ENCODE measurements at places on chromosomes 3 and 15.

DNA sequence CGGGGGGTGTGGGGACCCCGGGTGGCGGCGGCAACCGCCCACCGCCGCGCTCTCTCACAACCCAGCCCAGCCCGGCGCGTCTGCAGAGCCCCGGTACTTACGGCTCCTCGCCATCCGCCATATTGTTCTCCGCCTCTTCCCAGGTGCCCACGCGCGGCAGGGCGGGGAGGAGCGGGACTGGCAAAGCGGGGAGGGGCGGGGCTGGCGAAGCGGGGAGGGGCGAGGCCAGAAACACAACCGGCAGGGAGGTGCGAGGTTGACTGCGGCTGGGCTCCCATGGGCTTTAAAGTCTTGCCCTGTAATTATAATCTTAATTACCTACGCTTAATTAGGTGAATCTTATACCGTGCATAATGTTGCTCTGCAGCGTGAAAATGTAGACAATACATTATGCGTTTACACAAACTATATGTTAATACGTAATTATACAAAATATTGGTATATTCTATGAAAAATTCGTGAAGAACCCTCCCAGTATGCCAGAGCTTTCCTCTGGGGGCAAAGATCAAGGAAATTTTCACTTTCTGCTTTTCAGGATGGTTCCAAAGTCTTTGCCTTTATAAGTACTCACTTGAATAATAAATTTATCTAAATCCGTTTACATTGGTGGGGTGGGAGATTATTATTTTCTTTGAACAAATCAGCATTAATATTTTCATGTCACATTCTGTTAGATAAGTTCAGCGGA, at the start of gene UBA3:
TSS of gene UBA3 (minus strand) at position 133 of the 688 bp plus-strand sequence. CDS start at position 121, 12 bp downstream.
- peak; percentile 74 for DNase-seq

- DNase-seq: no peak
These were observed 68.6 kb downstream of the ARPP21 start for GRCh38 chr3:35707904-35708303.

- no peak for DNase-seq
These were observed 20.2 kb upstream of the CPOX start for GRCh38 chr3:98613616-98614015.

GRCh38 chr15:55774113-55774970, 31.4 kb upstream of the PRTG start:
- DNase-seq: peak; percentile 25

DNA sequence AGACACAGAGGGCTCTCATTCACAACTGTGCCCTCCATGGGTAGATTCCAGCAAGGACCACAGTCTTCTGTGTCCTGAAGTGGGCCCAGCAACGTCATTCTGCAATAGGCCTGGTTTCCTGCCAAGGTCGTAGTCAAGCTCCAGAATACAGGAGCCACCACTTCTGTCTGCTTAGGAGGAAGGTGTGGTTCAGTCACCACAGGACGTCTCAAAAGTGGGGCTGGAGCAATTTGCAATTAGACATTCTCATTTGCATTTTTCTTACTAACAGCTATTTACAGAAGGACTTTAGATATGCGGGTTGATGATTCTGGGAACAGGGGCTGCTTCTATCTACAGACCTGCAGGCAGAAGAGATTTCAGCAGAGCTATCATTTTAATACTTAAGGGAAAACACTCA, 58.7 kb upstream of the MYRIP start:
- no peak for DNase-seq

DNA sequence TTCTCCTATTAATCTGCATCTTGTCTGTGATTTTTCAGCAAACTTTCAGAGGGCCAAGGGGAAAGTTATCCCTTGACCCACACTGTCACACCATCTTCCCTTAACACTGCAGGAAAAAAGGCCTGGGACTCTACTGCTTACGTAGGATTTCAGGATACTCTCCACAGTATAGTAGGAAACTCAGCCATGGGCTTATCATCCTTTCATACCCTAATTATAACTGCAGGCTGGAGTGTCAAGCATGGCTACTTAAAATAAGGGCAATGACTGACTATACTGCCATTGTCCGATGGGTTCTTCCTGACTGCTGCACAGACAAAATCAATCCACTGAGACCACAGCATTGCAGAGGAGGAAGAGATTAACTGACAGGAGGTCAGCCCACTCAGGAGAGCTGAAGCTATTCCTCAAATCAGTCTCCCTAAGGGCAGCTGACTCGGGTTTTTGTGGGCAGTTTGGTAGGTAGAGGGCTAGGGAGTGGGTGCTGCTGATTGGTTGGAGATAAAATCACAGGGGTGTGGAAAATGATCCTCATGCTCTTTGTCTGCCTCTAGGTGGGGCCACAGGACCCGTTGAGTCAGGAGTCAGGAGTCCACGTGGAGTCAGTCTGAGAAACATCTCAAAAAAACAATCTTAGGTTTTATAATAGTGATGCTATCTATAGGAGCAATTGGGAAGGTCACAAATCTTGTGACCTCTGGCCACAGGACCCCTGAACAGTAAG, 118.2 kb upstream of the STRIT1 start:
- no peak for DNase-seq

GRCh38 chr3:129360171-129360611, 68.2 kb downstream of the EFCAB12 start:
- no peak for DNase-seq

DNA sequence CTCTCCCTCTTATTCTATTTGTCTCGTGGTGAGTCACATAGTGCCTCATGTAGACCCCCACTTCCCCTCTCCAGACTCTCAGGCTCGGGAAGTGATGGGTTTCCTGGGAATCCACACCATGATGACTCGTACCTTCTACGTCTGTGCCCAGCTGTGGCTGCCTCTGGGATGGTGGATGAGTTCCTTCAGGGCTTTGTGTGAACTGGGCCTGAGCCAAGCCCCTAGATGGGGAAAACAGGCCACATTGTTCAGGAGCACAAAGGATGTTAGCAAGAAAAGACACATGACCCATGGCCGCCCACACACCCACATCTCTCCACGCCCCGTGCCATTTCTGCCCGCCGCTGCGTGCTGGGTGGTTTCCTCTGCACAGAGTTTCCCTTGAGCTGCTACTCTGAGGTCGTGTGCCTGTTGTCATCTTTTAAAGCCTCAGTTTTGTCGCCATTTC, 10.5 kb downstream of the ISG20 start:
- no peak for DNase-seq

GRCh38 chr15:82307714-82308081, 41.6 kb downstream of the GOLGA6L10 start:
- no peak for DNase-seq

DNA sequence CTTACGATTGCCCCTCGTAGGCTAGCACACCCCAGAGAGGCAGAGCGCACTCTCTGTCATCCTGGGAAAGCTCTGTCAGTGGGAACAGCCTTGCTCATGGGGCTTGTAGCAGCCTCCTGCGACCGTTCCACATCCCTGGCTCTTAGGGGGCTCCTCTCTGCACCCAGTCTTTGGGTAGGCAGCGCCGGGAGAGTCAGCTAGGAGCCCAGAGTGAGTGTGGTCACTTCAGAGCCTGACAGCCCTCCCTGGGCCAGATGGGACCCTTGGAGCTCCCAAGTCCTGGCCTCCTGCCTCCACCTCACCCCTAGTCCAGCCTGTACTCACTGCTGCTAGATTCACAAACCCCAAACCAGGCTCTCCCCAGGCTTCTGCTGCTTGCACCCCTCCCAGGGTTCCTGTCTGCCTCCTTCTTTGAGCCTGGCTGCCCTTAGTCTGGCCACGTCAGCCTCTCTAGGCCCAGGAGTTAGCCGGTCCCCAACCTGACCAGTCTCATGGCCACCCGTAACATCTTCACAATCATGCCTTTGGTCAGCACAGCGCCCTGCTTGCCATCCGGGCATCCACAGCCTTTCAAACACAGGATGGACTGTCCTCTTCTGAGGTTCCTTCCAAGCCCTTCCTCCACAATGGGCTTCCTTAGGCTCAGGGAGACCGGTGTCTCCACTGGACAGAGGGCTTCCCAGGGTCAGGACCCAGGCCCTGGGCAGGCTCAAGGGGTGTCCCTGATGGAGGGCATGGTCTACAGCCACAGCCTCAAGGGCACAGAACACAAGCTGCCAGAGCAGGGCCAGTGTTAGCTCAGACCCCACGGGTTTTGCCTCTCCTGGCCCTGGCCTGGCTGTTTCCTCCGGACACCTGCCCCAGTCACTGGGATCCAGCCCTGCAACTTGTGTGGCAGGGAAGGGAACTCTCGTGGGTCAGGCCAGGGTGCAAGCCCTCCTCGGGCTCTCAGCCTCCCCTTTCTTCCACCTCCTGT, 4.6 kb downstream of the ACSBG1 start:
- DNase-seq: no peak

DNA sequence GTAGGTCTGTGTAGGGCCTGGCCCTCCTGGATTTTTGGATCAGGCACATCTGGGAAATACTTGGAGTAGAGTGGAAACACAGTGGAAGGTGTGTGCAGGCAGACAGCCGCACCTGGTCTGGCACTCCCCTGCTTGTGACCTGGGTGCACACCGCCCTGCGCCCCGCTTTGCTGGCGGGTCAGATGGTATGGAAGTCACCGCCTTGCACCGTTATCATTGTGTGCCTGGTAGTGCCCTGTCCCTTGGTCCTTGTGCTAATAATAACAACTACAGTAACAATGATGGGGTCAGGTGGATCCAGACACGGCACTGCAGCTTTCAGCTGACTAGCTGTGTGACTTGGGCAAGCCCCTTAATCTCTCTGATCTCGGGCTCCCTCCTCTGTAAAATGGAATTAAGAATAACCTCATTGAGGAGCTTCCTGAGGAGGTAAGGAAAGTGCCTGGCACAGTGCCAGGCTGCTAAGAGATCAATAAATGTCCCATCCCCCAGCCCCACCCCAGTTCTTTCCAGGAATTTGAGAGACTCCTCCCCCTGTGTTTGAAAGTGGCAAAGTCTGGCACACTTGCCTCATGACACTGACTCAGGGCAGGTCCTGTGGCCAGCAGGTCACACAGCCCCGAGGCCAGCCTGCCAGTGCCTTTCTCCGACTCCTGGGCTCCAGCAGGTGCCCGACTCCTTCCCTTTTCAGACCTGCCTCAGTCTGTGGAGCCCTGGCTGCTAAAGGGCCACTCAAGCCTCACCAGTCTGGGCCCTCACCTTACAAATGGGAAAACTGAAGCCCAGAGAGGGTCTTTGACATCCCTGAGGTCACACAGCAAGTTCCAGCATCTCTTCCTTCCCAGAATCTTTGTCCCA, 9.8 kb downstream of the ISG20 start:
- DNase-seq: no peak

GRCh38 chr3:123026565-123027291, 835 bp downstream of the SEMA5B start:
- peak; percentile 20 for DNase-seq

DNA sequence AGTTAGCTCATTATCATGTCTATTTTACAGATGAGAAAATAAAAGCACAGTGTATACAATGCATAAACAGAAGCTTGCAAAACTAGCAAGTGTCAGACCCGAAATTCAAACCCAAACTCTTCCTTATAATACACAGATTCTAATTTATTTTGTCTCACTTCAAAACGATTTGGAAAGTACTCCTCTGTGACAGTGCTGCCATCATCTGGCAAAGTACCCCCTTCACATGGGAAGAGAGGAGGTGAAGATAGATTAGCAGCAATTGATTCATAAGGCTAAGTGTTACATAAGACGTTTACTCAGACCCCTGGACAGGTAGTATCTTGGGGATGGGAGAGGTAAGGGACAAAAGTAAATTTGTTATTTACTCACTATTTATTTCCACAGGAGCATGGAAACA, 744.0 kb upstream of the SGO1 start:
- DNase-seq: no peak

DNA sequence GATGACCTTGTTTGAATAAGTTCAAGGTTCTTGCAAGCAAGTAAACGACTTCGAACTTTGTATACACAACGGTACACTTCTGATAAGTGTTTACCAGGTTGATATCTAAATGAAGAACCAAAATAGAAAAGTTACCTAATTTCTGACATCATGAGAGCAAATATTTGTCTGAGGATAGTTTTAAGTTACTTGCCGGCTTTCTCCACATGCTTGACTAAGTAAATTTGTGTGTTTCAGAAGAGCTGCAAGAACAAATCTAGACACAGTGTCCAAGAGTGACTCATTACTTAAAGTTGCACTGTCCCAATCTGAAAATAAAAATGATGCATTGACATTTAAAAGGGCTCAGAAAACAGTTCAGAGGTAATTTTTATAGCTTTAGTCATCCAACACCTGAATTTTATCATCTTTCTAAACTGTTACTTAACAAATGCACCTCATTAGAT, 115.1 kb downstream of the HERC1 start:
- DNase-seq: no peak

GRCh38 chr3:16475766-16476165, 37.7 kb downstream of the RFTN1 start:
- DNase-seq: no peak

- DNase-seq: no peak
These were observed at the start of gene FETUB for GRCh38 chr3:186639778-186640472. FETUB (plus strand) TSS chr3:186640399; CDS start chr3:186640461, 62 bp downstream.

DNA sequence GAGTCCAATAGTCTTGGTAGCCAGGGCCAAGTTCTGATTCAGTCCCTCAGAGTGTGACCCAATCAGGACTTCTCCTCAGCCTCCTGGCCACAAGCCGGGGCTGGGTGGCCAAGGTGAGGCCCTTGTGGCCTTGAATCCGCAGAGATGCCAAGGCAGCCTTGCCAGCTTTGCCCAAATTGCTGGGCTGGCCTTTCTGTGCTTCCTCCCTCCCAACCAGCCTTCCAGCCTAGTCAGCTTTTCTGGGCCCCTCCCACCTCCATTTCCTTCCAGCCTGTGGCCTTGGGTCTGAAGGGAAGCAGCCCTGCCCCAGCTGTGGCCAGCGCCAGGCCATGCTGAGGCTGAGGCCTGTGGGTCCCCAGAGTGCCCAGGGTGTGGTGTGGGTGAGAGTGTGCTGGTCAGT, 34.3 kb upstream of the ANKDD1A start:
- DNase-seq: no peak

GRCh38 chr15:90582553-90582952, 52.8 kb downstream of the CRTC3 start:
- no peak for DNase-seq

GRCh38 chr15:82040390-82040789, 5.4 kb downstream of the MEX3B start:
- DNase-seq: no peak

- no peak for DNase-seq
These were observed 297.8 kb downstream of the SATB1 start for GRCh38 chr3:18127174-18127858.

DNA sequence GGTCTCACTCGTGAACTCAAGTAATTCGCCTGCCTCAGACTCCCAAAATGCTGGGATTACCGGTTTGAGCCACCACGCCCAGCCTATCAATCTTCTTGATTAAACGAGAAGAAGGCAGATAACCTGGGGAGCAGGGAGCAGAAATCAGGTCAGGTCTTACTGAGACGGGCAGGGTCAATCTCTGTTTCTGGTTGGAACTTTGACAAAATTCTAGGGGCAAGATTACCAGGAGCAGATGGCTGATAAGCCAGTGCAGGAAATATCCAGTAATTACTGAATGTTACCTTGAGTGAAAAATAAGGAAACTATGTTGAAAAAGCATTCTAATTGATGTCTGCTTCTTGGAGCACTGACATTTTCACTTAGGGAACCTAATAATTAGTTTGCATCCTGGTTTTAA, 24.4 kb upstream of the GOLM2 start:
- DNase-seq: no peak

DNA sequence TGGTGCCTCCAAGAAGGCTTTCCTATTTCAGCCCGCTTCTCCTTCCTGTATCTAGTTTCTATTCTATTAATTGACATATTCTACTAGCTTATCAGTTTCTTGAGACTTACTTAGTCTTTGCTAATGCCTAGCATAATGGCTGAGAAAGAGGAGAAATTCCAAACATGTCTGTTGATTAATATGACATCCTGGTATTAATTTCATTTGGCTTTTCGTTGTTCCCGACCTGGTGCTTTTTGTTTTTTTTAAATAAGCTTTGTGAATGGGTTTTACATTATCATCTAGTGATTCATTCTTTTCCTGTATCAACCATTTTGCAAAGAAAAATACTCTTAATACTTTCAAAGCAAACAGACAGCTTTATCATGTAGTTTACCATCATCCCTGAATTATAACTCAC, 13.1 kb downstream of the WDR53 start:
- DNase-seq: no peak
